ENCODE measurements at places on chromosomes 12 and 14.

GRCh38 chr12:18427520-18427919 lies 166.2 kb downstream of the PIK3C2G start:
- no peak for DNase-seq

DNA sequence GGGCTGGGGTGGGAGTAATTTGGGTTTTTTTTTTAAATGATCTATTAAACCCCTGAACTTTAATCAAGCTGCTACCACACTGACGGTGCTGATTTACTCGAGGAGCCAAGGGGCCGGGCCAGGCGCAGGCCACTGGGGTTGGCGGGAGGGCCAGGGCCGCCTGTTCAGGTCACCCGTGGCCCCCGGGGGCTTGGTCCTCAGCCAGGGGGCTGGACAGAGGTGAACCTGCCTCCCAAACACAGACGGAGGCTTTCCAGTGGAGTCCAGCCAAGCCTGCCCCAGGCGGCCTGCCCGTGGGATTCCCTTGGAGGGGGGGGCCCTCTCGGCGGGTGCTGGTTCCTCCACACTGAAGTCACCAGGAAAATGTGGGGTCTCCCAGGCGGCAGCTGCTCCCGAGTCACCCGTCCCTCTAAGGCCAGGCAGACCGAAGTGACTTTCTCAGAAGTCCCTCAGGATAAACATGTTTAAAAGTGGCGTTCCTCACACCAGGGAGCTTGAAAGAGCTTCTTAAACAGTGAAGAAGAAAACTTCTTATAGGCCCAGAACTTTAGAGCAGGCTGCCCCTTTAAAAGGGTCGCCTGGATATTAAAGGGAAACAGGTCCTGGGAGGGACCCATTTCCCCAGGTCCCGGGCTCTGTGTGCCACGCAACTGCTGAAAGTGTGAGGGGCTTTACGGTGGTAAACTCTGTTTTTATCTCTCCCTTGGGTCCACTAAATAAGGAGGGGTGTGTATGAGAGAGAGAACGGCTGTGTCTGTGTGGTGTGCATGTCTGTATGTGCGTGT lies 167.2 kb upstream of the GSC start:
- DNase-seq = no peak

DNA sequence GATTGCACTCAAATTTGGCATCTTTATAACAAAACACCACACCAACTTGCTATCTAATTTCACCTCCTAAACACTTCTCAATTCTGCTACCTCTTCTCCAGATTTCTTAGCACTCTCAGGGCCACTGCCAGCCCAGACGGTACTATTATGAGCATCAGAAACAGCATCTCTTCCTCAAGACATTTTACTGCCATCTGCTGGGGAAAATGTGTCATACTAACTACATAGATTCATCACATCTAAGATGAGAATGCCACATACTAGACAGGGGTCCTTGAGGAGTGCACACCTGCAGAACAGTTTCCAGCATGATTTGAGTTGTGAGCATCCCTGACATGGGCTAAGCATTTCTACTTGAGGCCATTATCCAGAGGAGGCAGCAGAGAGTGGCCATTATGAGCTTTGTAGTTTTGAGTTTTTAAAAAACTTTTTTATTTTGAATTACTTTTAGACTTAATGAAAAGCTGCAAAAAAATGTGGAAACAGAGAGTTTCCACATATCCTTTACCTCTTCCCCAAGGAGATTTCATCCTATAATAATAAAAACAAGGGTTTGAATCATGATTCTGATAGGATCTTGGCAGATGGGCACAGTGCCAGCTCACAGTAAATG lies 15.1 kb upstream of the GRIP1 start:
- DNase-seq = peak; percentile 44

- DNase-seq = no peak
Measured at GRCh38 chr14:97866664-97867063, 1069.5 kb downstream of the VRK1 start.

Data from COLO829 (cell line).